ENCODE measurements at places on chromosomes 5 and 9. TPM values are rescaled to one million over a fixed set of nuclear protein-coding genes. Genes with fewer than 3 reads are reported as not detected.

PCSK1 gene
- total RNA-seq: not detected

C9orf50 gene
- not detected for total RNA-seq

DBH gene
- not detected for total RNA-seq

AK1 gene
- 65.8 TPM for total RNA-seq

SPAG8 gene
- total RNA-seq: 2.4 TPM

GPR151 gene
- not detected for total RNA-seq

PCDHGA9 gene
- 1.9 TPM for total RNA-seq

IFNA2 gene
- not detected for total RNA-seq

TBC1D9B gene
- 135 TPM for total RNA-seq

ZNF883 gene
- 7.3 TPM for total RNA-seq

SCGB3A2 gene
- total RNA-seq: not detected

GABRA1 gene
- not detected for total RNA-seq

NUTM2F gene
- total RNA-seq: not detected

SPATA6L gene
- 1.9 TPM for total RNA-seq

ADGRV1 gene
- total RNA-seq: 0.99 TPM

SLC23A1 gene
- total RNA-seq: not detected

IRGM gene
- total RNA-seq: not detected

DDX4 gene
- not detected for total RNA-seq

ZDHHC11 gene
- 4.4 TPM for total RNA-seq

CDH6 gene
- 792 TPM for total RNA-seq

PCDHGC5 gene
- 1.4 TPM for total RNA-seq

C1QTNF2 gene
- 0.16 TPM for total RNA-seq

ENDOG gene
- total RNA-seq: 29.3 TPM

OBP2B gene
- not detected for total RNA-seq

Data from osteocyte (in vitro differentiated cells).